ENCODE measurements at places on chromosomes 1 and 21.

- no peak for DNase-seq
These were observed 43.0 kb downstream of the NKAIN1 start for GRCh38 chr1:31196685-31197084.

GRCh38 chr1:189939967-189940366 is 537.7 kb downstream of the BRINP3 start:
- DNase-seq, result no peak

DNA sequence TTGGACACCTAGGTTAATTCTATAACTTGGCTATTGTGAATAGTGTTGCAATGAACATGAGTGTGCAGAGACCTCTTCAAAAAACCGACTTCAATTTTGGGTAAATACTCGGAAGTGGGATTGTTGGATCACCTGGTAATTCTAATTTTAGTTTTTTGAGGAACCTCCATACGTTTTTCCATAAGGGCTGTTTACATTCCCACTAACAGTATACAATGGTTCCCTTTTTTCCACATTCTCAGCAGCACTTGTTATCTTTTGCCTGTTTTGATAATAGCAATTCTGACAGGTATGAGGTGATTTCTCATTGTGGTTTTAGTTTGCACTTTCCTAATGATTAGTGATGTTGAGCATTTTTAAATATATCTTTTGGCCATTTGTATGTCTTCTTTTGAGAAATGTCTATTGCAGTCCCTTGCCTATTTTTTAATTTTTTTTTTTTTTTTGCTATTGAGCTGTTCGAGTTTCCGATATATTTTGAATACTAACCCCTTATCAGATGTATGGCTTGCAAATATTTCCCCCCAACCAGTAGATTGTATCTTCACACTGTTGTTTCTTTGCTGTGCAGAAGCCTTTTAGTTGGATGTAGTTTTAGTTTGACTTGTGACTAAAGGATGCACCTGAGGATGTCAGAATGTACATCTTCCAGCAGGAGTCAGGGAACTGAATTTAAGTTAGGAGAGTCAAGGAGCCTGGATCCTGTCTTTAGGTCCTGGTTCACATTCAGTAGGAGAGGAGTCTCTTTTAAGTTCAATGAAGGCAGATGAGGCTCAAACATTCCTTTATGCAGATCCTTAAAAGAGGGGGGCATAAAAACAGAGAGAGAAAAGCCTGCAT is 120.0 kb downstream of the S1PR1 start:
- no peak for DNase-seq

- no peak for DNase-seq
These were observed 94.3 kb upstream of the GALNT2 start for GRCh38 chr1:229972600-229973296.

DNA sequence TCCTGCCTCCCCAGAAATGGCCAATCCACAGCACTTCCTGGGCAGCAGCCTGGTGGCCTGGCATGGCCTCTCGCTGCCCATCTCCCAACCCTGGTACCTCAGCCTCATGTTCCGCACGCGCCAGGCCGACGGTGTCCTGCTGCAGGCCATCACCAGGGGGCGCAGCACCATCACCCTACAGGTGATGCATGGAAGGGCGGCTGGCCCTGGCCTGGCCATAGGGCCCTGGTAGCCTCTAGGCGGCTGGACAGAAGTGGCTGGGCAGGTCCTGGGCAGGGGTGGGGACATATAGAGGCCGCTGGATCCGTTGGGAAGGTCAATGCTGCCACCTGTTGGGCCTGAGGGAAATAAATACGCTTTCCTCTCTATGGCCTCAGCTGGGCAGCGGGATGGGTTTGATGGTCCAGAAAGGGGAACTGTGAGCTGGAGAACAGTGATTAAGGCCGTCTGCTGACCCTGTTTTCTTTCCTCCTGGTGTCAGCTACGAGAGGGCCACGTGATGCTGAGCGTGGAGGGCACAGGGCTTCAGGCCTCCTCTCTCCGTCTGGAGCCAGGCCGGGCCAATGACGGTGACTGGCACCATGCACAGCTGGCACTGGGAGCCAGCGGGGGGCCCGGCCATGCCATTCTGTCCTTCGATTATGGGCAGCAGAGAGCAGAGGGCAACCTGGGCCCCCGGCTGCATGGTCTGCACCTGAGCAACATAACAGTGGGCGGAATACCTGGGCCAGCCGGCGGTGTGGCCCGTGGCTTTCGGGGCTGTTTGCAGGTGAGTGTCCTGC is 14.4 kb downstream of the CELSR2 start:
- peak; percentile 84 for DNase-seq

DNA sequence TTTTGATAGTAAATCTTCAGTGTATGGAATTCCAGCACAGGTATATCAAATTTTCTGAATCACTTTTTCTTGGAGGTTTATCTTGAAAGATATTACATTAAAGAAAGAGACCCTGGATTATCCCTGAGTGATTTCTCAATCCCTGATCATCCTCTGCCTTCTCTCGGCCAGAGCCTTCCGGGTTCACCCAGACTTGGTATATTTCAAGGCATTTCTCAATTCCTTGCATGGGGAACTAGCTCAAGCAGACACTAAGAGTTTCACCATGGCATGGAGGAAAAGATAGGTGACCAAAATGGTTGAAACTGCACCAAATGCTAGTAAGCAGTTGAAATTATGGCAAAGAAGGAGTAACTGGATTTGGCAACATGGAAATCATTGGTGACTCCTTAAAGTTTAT is 5.7 kb downstream of the VAMP4 start:
- no peak for DNase-seq

DNA sequence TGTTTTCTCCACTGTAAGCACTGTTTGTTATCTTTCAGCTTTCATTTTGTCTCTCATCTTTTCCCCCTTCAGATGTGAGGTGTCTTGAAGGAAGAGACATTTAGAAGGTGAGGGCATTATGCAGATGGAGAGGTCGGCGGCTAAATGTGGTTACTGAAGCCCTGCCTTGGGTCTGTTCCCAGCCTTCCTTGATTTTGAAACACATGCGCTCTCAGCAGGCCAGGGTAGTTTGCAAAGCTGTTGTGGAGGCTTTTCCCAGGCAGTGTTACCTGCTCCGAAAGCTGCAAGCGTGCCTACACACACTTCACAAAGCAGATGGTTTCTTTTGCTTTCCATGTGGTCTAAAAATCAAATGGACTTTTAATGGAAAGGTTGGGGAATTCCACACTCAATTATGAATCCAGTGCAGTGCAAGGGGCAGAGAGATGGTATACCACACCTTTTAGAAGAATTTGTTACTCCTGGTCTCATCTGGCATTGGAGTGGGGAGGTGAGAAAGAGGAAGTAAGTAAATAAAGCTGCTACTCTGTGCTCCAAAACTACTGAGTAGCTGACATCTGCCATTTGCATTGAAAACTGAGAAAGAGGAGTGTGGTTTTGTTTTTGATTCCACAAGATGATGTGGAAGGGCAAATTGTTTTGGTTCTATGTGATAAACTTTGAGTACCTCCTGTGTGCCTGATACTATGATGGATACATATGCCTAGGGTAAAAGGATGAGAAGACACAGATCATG is 91.9 kb downstream of the NFIA start:
- no peak for DNase-seq

DNA sequence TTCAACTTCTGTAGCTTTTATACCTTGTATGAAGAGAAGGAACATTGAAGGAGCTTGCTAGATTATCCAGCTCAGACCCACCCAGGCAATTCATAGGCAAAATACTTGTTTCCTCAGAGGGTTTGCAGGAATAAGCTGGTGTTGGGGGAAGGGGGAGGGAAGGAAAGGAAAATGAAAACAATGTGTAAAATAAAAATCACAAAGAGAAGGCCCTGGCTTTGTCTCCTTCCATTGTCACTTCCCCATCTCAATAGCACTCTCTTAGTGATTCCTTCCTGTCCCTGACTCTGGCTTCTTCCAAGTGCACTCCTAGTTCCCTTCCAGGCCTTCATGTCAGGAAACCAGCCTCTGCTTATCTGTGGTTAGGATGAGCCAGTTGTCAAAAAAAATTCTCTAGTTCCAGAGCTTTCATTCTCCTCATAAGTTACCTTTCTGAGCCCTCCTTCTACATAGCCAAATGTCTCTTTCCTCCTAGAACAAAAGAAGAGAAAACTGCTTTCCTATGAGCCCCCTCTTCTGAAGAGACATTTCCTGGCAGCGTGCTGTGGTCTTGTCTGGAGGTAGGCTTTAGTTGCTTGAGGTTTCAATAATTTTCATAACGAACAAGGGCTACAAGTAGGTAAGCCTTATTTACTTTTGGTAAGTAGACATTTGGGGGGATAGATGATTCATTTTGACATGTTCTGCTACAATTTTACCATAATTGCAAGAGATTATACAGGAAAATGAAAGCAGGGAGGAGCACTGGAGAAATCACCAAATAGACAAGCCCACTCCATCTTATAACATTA is 45.7 kb downstream of the FASLG start:
- DNase-seq, result no peak

- DNase-seq, result peak; percentile 19
These were observed 10.4 kb upstream of the TSPAN2 start for GRCh38 chr1:115099693-115100050.

DNA sequence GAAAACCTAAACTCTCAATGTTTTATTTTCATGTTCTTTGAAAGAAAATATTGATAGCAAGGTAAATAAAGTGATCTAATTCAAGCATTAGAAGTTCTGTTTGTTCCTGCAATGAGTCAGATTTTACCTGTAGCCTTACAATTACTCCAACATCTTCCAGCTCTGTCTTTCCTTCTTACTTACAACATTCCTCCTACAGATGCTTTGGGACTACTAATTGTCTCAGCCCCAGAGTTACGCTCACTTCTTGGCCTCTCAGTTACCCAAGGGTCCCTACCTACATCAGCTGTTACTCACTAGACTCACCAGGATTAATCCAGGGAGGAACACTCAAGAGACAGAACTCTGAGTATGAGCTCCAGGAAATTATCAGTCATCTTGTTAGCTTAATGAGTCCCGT is 26.4 kb downstream of the OR14A16 start:
- no peak for DNase-seq

GRCh38 chr1:114976891-114977290 is 52.7 kb upstream of the TSHB start:
- DNase-seq, result no peak

DNA sequence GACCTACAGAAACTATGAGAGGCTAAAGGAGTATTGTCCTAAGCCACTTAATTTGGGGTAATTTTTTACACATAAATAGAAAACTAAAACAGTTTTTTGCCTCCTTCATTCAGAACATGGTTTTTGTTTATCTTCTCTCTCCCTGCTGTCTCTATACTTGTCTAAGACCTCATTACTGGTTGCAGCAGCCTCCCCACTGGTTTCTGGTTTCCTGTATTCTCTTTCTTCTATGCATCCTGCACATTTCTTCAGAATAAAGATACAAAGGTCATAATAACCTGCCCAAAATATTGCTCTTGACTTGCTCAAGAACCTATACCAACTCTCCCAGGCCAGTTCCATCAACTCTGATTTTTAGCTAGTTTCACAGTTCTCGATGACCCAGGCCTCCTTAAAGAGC is 19.8 kb upstream of the BOLA1 start:
- DNase-seq, result no peak

DNA sequence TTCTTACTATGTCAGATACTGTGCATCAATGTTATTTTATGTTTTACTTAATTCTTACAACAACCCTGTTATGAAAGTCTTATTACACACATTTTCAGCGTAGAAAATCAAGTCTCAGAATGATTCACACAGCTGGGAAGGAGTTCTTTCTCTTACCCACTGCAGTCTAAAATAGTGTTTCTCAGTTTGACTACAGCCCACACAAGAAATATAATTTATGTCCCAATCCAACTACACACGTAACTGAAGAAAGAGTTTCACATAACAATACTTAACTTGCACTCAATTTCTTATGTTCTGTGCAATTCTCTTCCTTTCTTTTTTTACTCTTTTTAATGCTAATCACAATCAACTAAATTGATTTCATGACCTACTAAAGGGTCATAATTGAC is 252.8 kb upstream of the ADGRL2 start:
- DNase-seq, result no peak

GRCh38 chr1:94865360-94865759 is 45.2 kb downstream of the SLC44A3 start:
- no peak for DNase-seq
